ENCODE measurements at places on chromosomes 4 and X. TPM values are rescaled to one million over a fixed set of nuclear protein-coding genes. Genes with fewer than 3 reads are reported as not detected.

- DNase-seq = no peak
Measured at GRCh38 chr4:73161527-73162185, 92.1 kb upstream of the COX18 start.

GAGE12D gene
- total RNA-seq = not detected

EMCN gene
- total RNA-seq = not detected

DNA sequence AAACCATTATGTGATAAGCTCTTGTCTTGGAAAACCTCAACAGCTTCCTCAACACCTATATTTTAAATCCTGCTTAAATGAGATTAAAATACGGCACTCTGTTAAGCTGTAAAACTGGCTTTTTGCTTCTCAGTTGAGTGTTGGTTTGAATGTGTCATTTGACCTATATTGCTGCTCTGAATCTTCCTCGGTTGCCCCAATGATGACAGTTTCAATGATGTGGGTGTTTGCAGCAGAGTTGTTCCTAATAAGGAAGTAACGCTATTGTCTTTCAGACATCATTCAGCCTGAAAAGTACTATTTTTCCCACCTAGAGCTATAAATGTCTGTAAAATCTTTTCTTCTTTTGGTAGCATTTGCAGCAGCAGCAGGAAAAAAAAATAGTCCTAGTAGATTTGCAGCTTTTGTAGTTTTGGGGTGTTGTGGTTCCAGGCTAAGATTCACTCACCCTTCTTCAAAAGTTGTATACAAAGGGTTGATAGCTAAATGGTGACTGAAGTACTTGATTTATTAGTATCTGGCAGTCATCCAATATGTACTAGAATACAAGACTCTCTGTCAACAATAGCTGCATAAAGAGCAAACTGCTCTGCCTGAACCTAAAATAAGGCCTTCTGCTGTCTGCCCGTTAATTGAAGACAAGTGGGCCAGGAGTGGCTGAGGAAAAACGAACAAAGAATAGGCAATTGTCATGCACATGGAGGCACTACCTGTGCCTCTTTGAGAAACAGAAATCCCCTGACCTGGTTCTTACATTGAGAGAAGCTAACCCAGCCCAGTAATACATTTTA is 333.1 kb downstream of the IL1RAPL1 start:
- DNase-seq = no peak

GRCh38 chr4:102758241-102759160 is 2.3 kb downstream of the MANBA start:
- DNase-seq = no peak

TRIM61 gene
- not detected for total RNA-seq

GRCh38 chr4:53651156-53651735 is 60.0 kb upstream of the LNX1 start:
- no peak for DNase-seq

DNA sequence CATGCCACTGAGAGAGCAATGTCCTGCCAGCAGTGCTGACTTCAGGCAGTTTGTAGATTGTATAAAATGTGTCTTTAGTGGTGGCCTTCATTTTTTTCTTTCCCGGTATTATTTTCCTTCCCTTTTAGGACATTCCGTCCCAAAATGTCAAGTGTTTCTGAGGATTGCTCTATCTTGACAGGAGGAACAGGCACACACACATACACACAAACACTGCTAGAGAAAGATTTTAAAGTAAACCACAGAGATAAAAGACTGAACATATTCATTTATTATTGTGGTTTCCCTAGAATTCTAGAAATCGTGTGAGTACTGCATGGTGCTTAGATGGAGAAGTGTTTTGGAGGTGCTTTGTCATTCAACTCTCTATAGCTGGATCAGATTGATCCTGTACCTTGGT is 111.9 kb downstream of the GABRB1 start:
- no peak for DNase-seq
